ENCODE measurements at places on chromosomes 6 and 20.

DNA sequence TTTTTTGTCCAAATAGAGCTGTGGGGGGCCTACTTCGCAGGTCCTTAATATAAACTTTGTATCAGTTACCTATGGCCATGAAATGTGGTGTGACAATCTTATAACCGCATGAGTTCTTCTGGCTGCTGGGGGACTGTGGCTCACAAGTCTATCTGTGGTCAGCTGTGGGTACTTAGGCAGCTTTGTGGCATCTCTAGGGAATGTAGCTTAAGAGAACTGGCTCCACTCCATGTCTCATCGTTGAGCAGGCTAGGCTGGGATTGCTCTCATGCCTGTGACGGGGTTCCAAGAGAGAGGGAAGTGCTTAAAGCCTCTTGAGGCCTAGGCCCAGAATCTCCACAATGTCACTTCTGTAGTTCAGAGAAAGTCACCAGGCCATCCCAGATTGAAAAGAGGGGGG lies 140.5 kb downstream of the BTBD3 start:
- no peak for DNase-seq

- DNase-seq: no peak
These were observed 76.1 kb downstream of the COL19A1 start for GRCh38 chr6:69942485-69942884.

GRCh38 chr6:30453508-30454116 lies 35.7 kb upstream of the HLA-E start:
- peak; percentile 85 for DNase-seq

- no peak for DNase-seq
These were observed 21.0 kb downstream of the JPH2 start for GRCh38 chr20:44166008-44166407.

DNA sequence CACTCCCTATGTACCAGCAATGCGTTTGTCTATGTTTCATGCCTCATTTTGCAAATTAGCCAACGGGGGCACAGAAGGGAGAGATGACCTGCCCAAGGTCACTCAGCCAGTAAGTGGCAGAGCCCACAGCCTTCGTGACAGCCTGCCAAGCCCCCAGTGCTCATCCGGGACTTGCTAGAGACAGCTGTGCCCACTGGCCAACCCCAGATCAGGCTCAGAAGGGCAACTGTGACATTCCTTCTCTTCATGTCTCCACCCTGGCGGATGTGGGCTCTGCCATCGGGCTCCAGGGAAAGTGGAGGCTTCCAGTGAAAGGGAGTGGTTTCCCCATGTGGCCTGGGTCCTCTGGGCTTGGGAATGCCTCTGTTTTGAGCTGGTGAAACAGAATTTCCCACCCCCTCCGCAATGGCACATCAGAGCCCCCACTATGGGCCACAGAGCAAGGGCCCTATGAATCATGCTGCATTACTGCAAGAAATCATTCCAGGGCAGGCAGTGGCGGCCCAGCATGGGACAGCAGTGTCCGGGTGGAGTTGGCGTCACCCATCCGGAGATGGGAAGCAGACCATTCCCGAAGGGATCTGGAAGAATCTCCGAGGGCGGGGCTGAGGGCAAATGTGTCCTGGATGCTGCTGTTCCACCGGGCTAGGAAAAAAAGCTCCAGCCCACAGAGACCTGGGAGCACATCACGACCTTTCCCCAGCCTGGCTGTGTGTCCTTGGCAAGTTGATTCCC lies 9.1 kb downstream of the RSPO4 start:
- no peak for DNase-seq

DNA sequence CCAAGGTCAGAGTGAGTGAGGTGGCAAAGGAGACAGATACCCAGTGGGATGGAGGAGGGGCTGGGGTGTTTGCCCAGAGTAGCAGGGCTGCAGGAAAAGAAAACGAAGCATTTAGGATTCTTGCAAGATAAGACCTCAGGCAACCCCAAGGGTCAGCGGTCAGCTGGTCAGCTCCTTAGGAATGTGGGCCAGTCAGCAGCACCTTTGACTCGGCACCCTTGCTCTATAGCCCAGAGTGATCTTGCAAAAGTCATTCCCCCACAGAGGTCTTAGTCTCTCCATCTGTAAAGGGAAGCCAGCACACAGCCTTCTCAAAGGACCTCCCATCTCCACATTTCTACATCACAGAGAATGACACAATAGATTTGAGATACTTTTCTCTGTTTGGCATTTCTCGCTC lies 56.7 kb downstream of the VEGFA start:
- DNase-seq: no peak

DNA sequence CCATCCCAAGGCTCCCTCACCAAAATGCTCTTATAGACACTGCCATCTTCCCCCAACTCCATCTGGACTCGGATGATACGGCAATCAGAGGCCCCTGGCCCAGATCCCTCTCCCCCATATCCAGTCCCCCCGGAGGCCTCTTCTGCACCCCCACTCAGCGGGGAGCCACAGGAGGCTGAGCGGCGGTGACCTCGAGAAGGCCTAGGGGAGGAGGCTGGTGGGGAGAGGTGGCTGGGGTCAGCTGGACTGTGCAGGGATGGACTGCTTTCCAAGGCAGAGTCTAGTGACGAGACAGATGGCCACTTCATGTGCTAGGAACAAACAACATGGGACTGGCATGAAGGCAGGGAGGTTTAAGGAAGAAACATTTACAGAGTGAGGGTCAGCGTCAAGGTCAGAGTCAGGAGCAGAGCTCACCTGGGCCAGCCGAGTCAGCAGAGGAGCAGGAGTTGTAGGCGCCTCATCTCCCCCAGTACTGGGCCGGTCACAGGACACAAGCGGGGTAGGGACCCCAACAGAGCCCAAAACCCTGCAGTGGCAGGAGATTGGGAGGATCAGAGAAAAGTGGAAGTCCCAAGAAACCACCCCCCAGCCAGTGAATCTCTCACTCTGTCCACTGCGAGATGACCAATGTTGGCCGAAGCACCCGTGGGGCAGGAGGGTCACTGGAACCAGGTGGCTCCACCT lies 3.7 kb downstream of the PFDN6 start:
- DNase-seq: no peak

- no peak for DNase-seq
These were observed 32.4 kb downstream of the JPH2 start for GRCh38 chr20:44154521-44155001.

- no peak for DNase-seq
These were observed 80.7 kb upstream of the CCDC167 start for GRCh38 chr6:37580176-37580955.

- no peak for DNase-seq
These were observed 116.5 kb downstream of the DST start for GRCh38 chr6:56525974-56526789.

All from CD8-positive, alpha-beta memory T cell (primary cell).